Mesothelial cell of epicardium (in vitro differentiated cells): ENCODE measurements at places on chromosomes 12 and 14.
A peak's percentile ranks its signal among the peaks of the same experiment; 100 is the strongest.

DNA sequence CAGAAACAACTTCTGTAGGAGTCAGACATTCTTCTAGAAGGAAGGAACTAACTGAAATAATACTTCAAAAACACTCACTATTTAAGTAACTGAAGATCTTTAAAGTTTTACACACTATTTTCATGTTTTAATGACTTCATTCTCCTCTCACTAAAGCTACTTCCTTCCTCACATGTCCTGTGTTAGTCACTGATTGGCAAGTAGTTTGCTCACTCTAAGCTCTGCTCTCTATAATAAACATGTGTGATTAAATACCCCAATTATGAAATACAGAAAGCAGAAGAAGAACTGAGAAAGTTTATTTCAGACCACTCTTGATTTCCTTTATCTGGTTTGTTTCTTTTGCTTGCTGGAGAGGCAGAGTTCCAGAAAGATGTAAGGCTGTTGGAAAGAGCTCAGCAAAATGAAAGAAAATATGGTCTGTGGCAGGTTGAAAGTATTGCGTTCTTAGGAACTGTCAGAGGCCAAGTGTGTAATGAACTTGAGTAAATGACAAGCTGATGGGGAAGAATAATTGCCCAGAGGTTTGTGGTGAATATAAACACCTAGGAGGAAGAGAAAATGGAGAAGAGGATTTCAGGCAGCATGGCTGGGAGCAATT, 522.0 kb upstream of the SEL1L start:
- H3K4me1 ChIP-seq: no peaks in the 10 kb centered on the region
- H3K4me3 ChIP-seq: no peak overlapping the region
- DNase-seq: no peak
- H3K27ac ChIP-seq: no peak overlapping the region

GRCh38 chr14:100072783-100073346, 7.6 kb downstream of the EVL start:
- no peak overlapping the region for H3K4me3 ChIP-seq
- no peak for DNase-seq
- peaks cover 20% of the 10 kb centered on the region for H3K4me1 ChIP-seq
- no peaks in the 10 kb centered on the region for H3K27me3 ChIP-seq
- H3K27ac ChIP-seq: peak overlapping the region; percentile 44

- H3K27me3 ChIP-seq: peaks cover 74% of the 10 kb centered on the region
- H3K4me1 ChIP-seq: peaks cover 9% of the 10 kb centered on the region
- no peaks in the 10 kb centered on the region for H3K36me3 ChIP-seq
- H3K4me3 ChIP-seq: no peak overlapping the region
- DNase-seq: no peak
Observed at GRCh38 chr12:123873793-123874192, 98.8 kb downstream of the CCDC92 start.

DNA sequence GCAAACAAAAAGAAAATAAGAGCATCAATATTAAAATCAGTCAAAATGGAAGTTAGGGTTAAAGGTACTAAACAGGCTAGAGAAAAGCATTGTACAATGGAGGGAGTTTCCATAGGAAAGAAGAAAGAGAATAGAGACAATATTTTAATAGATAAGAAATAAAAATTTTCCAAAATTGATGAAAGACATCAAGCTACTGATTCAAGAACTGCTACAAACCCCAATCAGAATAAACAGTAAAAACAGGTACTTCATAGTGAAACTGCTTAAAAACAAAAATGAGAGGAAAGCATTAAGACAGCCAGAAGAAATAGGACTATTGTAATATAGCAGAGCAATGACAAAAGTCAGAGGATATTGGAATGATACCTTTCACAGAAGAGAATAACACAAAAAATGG, 413.4 kb downstream of the NELL2 start:
- no peaks in the 10 kb centered on the region for H3K36me3 ChIP-seq
- no peak for DNase-seq
- H3K4me3 ChIP-seq: no peak overlapping the region
- no peak overlapping the region for H3K27ac ChIP-seq
- peaks cover 1% of the 10 kb centered on the region for H3K27me3 ChIP-seq

DNA sequence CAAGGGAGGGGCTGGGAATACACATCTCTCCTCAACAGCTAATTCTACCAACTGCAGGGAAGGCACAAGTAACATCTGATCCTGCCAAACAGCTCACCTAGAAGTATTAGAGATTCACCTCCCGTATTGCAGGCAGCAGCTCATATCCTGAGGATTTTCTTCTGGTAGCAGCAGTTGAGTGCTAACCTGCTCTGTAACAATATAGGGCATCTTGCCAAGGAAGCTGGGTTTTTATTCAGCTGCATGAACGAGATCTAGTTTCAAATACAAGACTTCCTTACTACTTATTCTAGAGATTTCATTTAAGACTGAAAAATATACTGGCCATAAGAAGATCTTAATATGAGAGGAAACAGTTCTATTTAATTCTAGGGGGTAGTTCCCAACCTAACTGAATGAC, 261.4 kb upstream of the USP15 start:
- no peak overlapping the region for H3K4me3 ChIP-seq
- H3K36me3 ChIP-seq: no peaks in the 10 kb centered on the region
- H3K27ac ChIP-seq: no peak overlapping the region
- no peaks in the 10 kb centered on the region for H3K4me1 ChIP-seq

GRCh38 chr12:110600254-110600653, 13.7 kb upstream of the TCTN1 start:
- H3K36me3 ChIP-seq: no peaks in the 10 kb centered on the region
- no peaks in the 10 kb centered on the region for H3K27me3 ChIP-seq
- H3K4me3 ChIP-seq: no peak overlapping the region
- DNase-seq: no peak
- H3K4me1 ChIP-seq: no peaks in the 10 kb centered on the region
- H3K27ac ChIP-seq: no peak overlapping the region

- peaks cover 27% of the 10 kb centered on the region for H3K36me3 ChIP-seq
- no peak for DNase-seq
- H3K4me3 ChIP-seq: no peak overlapping the region
- no peak overlapping the region for H3K27ac ChIP-seq
- H3K4me1 ChIP-seq: peaks cover 14% of the 10 kb centered on the region
Observed at GRCh38 chr14:95549656-95550585, 15.1 kb downstream of the GLRX5 start.

- H3K27ac ChIP-seq: no peak overlapping the region
- peak overlapping the region; percentile 68 for H3K4me3 ChIP-seq
- H3K27me3 ChIP-seq: peaks cover 75% of the 10 kb centered on the region
- no peak for DNase-seq
- H3K4me1 ChIP-seq: peaks cover 33% of the 10 kb centered on the region
Observed at GRCh38 chr12:57756406-57757341, 1.8 kb downstream of the MARCHF9 start.

DNA sequence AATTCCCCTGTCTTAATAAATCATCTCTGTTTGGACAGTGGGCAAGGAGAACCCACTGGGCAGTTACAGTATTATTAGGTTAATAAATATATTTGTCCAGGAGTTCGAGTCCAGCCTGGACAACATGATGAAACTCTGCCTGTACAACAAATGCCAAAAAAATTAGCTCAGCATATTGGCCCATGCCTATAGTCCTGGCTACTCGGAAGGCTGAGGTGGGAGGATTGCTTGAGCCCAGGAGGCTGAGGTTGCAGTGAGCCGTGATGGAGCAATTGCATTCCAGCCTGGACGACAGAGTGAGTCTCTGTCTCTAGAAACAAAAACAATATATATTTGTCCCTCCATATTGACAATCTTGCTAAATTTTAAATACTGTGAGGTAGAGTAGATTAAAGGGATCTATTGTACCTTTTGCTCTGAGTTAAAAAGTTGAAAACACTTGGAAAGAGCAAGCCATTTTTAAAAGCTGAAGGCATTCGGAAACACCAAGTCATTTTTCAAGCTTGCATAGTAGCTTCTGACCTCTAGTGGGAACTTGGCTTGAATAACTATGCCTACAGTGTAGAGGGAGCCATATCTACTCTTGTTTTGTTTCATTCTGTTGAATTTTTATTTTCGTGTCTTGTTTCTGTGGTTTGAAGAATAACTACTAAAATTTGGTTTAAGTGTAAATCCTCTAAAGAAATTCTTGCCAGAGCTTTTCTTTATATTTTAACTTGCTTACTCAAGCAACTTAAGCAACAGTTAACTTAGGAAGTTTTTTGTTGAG, 14.6 kb upstream of the EEA1 start:
- no peak overlapping the region for H3K4me3 ChIP-seq
- peak overlapping the region; percentile 67 for H3K27ac ChIP-seq
- no peaks in the 10 kb centered on the region for H3K27me3 ChIP-seq
- H3K36me3 ChIP-seq: no peaks in the 10 kb centered on the region

DNA sequence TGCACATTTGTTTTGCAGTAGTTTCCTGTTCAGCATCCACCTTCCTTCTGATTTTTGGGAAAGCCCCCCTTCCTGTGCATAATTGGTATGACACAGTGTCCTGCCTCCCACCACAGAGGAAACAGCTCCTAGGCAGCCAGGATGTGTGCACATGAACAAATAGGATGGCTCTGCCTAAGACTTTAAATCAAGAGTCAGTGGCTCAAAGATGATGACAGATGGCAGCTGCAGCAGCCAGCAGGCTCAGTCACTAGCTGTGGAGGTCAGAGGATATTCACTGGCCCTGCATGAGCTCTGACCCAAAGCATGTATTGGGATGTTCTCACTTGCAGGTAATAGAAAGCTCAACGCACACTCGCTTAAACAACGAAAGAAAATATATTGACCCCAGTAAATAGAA, 90.3 kb downstream of the KCNK10 start:
- DNase-seq: no peak
- peaks cover 16% of the 10 kb centered on the region for H3K27me3 ChIP-seq
- no peak overlapping the region for H3K27ac ChIP-seq
- no peak overlapping the region for H3K4me3 ChIP-seq
- H3K36me3 ChIP-seq: no peaks in the 10 kb centered on the region
- H3K4me1 ChIP-seq: no peaks in the 10 kb centered on the region

GRCh38 chr14:54322246-54322645, 74.6 kb upstream of the CDKN3 start:
- H3K36me3 ChIP-seq: no peaks in the 10 kb centered on the region
- no peak overlapping the region for H3K4me3 ChIP-seq
- H3K27me3 ChIP-seq: no peaks in the 10 kb centered on the region
- no peak for DNase-seq
- H3K27ac ChIP-seq: peak overlapping the region; percentile 69

- H3K27ac ChIP-seq: no peak overlapping the region
- H3K4me3 ChIP-seq: no peak overlapping the region
- DNase-seq: no peak
- H3K36me3 ChIP-seq: peaks cover 20% of the 10 kb centered on the region
Observed at GRCh38 chr12:92897844-92898243, 31.3 kb downstream of the EEA1 start.

DNA sequence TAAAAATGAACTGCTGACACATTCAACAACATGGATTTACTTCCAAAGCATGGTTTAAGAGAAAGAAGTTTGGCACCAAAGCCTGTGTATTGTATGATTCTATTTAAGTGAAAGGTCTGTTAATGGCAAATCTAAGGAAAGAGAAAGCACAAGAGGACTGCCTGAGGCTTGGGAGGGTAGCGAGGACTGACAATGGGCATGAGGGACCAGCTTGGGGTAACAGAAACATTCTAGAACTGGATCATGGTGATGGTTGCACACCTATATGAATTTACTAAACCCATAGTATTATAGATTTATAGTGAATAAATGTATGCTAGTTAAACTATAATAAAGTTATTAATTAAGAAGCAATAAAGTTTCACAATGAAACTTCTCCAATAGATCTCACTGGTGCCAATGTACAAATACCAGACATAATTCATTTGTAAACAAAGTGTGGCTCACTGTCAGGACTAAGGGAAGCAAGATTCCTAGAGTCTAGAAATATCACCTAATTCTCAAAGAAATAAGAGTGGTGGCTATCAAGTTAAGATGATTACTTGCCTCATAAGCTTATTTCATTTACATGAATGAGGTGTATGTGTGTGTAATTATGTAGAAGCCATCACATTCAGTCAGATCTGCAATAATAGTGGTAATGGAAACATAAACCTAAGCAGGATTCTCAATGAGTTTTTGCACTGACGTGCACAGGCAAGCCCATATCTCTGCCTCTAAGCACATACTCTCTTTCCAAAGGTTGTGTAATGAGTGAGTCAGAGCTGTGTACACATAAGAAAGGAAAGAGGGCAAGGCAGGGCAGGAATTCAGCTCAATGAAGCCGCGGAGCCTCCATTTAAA, 353.4 kb downstream of the KCNH5 start:
- H3K27ac ChIP-seq: peak overlapping the region; percentile 78
- H3K27me3 ChIP-seq: no peaks in the 10 kb centered on the region
- no peak for DNase-seq
- no peaks in the 10 kb centered on the region for H3K36me3 ChIP-seq

DNA sequence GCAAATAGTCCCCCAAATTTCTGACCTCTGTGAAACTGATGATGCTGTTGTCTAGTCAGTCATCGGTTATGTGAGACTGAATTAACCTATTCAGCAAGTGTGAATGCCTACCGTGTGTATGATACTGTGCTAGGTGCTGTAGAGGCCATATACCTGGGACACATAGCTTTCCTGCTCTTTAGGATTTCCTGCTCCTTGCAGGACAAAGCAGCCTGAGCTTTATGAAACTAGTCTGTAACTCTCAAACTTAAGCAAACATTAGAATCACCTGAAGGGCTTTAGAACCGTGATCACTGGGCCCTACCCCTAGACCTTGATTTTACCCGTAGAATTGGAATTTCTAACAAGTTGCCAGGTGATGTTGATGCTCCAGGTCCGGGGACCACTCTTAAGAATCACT, 6.9 kb downstream of the MARK3 start:
- DNase-seq: no peak
- peaks cover 37% of the 10 kb centered on the region for H3K4me1 ChIP-seq
- no peak overlapping the region for H3K4me3 ChIP-seq
- peak overlapping the region; percentile 39 for H3K27ac ChIP-seq
- no peaks in the 10 kb centered on the region for H3K27me3 ChIP-seq
- H3K36me3 ChIP-seq: peaks cover 3% of the 10 kb centered on the region

DNA sequence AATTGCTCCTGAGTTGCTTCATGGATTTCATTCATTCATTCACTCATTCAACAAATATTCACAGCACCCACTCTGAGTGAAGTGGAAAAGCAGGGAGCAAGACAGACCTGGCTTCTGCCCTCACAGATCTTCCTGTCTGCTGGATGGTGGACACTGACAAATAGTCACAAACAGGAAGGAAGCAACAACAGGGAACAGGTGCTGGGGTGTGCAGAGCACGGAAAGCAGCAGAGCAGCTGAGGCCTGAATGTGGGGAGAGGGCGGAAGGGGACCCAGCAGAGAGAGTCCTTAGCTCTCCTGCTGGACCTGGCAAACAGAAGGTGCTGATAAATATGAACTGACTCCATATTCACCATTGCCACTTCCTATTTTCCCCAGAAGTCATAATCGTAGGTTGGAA, 54.4 kb downstream of the SETD3 start:
- H3K4me3 ChIP-seq: no peak overlapping the region
- H3K4me1 ChIP-seq: peaks cover 15% of the 10 kb centered on the region
- no peak for DNase-seq

DNA sequence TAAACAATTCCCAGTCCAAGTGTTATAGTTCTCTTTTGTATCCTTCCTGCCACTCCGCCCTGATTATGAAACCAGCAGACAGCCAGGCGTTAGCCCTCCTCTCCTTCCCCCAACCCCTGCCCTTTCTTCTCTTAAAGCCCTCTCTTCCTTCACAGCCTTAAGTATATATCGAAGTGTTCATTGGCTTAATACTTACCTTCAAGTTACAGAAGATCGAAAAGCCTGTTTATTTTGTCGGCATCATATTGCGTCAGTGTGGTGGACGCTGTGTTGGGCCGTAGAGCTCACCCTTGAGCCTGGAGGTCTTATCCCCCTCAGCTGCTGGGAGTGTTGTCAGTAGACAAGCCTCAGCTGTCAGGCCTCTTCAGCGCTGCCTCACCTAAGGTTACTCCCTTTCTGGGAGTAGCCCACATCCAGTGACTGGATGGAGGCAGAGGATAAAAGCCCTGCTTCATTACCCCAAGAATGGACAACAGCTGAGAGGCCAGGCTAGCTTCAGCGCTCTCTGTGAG, 36.2 kb downstream of the CMAS start:
- H3K4me3 ChIP-seq: no peak overlapping the region
- no peaks in the 10 kb centered on the region for H3K36me3 ChIP-seq
- H3K4me1 ChIP-seq: no peaks in the 10 kb centered on the region
- H3K27me3 ChIP-seq: no peaks in the 10 kb centered on the region
- H3K27ac ChIP-seq: no peak overlapping the region
